Coronary artery (tissue), 2 donors: ENCODE measurements at places on chromosomes 4 and X.

GRCh38 chr4:1759818-1760223, 33.3 kb upstream of the FGFR3 start:
- DNase-seq: no peak

GRCh38 chr4:37715889-37716402, 29.8 kb upstream of the RELL1 start:
- no peak for DNase-seq

GRCh38 chr4:71229477-71230270, 109.1 kb upstream of the SLC4A4 start:
- DNase-seq: no peak

GRCh38 chr4:135372131-135372530, 1170.5 kb upstream of the PABPC4L start:
- no peak for DNase-seq

GRCh38 chr4:73608689-73609594, 11.3 kb downstream of the RASSF6 start:
- DNase-seq: no peak

DNA sequence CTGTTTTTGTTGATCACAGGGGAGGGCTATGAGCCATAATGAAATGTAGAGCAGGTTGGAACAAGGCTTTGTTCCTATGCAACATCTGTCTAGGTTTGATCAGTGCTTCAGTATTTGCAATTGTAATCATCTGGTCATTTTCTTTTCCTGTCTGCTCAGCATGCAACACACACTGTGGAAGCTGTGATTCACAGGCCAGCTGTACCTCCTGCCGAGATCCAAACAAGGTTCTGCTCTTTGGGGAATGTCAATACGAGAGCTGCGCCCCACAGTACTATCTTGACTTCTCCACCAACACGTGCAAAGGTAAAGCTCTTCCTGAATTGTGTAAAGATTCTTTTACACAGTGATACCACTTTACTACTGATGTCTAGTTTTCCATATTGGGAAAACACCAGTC, 181.9 kb upstream of the ANXA3 start:
- no peak for DNase-seq

- no peak for DNase-seq
Measured at GRCh38 chrX:95949588-95949987, 735.1 kb upstream of the DIAPH2 start.
